Foreskin melanocyte (primary cell): ENCODE measurements at places on chromosomes 3 and 15.

DNA sequence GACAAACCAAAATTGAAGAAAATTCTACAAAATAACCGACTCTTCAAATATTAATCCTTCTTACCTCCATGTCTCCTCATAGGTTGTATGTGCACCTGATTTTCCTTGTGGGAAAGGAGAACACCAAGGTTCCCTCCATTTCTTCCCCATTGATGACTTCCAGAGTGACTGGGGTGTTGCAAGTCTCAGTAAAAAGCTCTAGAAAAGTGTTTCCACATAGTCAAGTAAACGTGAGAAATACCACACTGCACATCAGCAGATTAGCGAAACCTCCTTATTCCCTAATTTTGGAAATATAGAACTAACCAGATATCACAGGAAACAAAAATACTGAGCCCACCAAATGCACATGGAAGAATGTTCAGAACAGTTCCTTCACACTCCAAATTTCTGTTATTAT lies 4.9 kb upstream of the RPN1 start:
- DNase-seq: no peak

DNA sequence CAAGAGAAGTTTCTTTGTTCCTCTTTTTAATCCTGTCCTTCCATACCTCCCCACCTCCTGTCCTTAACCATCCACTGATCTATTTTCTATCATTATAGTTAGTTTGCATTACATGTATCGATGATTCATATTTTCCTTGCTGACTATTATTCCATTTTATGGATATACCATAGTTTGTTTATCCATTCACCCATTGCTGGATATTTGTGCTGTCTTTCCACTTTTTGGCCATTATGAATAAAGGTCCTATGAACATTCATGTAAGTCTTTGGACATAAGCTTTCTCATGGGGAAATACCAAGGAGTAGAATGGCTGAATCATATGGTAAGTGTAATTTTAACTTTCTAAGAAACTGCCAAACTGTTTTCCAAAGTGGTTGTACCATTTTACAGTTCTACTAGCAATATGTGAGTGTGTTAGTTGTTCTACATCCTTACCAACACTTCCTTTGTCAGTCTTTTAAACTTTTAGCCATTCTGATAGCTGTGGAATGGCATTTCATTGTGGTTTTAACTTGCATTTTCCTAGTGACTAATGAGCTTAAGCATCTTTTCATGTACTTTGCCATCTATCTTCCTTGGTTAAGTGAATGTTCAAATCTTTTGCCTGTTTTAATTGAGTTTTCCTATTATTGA lies 11.7 kb downstream of the ATP6V1A start:
- DNase-seq: no peak

DNA sequence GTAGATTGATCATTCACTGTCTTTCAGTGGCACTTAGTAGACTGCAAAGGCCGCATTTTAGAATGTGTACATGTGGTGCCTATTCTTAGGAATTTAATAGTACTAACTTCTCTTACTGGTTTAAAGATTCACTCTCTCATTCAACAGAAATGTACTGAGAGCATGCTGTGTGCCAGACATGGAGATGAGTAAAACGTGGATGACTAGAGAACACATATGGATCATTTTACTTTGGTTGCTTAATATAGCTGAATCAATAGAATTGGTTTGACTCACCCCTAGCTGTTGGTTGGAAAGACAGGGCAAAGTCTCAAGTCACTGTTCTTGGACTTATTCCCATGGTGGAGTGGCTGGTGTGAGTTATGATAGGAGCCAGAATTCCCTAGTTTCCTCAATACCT lies 109.1 kb upstream of the TNFAIP8L3 start:
- no peak for DNase-seq

DNA sequence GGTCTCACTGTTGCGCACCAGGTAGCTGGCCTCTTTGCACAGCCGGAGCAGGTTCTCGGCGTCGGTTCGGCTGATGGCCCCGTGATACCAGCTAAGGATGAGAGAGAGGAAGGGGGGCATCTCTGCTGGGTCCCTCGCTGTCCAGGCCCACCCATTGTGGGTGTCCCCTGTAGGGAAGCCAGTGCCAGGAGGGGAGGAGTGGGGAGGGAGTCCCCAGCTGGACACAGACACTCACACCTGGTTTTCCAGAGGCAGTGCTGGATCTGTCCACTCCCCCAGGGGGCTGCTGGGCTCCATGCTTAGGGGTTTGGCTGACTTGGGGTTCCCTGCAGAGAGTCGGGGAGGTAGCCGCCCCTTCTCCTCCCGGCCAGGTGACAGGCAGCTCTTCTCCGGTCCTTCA lies 15.9 kb downstream of the SHF start:
- no peak for DNase-seq

GRCh38 chr3:186789554-186790260 lies 6.3 kb downstream of the EIF4A2 start:
- DNase-seq: no peak

DNA sequence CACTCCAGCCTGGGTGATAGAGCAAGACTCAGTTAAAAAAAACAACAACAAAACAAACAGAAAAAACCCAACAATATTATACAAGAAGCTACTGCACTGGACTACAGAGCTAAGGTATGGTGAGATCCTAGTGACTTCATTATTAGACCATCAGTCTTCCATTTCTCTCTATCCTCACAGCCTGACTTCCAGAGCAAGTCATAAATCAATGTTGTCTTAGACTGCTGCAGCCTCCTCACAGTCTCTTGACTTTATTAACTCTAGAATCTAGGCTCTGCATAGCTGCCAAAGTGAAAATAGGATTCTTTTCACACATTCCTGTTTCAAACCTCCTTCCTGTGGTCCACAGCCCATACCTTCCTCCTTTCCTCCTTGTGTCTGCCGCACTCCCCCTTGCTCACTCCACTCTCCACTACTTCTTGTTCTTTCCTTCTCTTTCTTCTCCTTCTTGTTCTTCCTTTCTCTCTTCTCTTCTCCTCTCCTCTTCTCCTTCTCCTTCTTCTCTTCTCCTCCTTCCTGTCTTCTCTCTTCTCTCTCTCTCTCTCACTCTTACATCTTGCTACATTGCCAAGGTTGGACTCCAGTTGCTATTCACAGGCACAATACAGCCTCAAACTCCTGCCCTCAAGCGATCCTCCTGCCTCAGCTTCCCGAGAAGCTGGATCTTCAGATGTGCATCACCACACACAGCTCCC lies 49.4 kb downstream of the CCR4 start:
- no peak for DNase-seq

GRCh38 chr3:181705086-181705480 lies 6.6 kb upstream of the SOX2 start:
- DNase-seq: no peak

DNA sequence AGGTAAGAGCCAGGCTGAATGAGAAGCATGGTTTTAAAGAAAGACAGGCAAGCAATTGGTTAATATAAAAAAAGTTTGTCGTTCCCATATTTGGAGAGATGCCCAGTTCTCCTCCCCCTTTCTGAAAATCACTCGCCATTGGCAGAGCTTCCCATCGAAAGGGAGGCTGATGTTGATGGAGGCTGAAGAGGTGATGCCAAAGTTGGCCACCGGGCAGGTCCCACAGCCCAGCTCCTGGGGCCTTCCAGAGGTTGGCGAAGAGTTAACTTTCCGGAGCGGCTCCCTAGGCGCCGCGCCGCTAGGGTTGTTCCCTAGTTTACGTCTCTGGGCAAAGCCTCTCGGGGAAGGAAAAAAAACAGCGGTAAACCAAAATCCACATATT lies 793 bp downstream of the PCOLCE2 start:
- no peak for DNase-seq

DNA sequence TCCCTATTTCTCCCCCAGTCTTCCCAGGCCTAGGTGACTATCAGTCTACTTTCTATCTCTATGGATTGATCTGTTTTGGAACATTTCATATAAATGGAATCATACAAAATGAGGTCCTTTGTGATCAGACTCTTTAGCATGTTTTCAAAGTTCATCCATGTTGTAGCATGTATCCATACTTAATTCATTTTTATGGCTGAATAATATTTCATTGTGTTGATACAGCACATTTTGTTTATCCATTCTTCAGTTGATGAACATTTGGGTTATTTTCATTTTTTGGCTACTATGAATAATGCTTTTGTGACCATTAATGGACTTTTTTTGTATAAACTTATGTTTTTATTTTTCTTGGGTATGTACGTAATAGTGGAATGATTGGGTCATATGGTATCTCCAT lies 19.2 kb upstream of the MGA start:
- no peak for DNase-seq

- DNase-seq: no peak
Observed at GRCh38 chr3:54125300-54125699, 2.9 kb downstream of the CACNA2D3 start.
